ENCODE measurements at places on chromosomes 1 and 21. TPM values are rescaled to one million over a fixed set of nuclear protein-coding genes. Genes with fewer than 3 reads are reported as not detected.
A peak's percentile ranks its signal among the peaks of the same experiment; 100 is the strongest.

DNA sequence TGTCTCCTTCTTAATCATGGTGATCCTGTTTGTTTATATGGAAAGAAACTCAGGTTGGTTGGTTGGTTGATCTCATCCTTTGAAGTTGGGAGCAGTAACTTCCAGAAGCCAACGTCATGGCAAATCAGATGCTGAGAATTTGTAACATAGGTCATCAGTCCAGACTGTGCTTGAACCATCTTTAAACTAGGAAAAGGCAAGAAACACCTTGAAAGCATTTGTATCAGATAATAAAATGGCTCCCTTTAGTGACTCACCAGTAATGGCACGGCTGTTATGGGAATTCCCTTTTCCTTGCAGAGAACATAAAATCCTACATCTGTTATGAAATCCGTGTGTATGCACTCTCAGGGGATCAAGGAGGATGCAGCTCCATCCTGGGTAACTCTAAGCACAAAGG lies 58.1 kb downstream of the SERBP1 start:
- no peak for DNase-seq

- peak; percentile 79 for DNase-seq
These were observed at the start of gene SPSB1 for GRCh38 chr1:9292361-9293240. SPSB1 (plus strand) TSS chr1:9292894; CDS start chr1:9355892, 62,998 bp downstream.

GRCh38 chr1:38892976-38893375 lies 11.6 kb upstream of the GJA9 start:
- DNase-seq, result no peak

DNA sequence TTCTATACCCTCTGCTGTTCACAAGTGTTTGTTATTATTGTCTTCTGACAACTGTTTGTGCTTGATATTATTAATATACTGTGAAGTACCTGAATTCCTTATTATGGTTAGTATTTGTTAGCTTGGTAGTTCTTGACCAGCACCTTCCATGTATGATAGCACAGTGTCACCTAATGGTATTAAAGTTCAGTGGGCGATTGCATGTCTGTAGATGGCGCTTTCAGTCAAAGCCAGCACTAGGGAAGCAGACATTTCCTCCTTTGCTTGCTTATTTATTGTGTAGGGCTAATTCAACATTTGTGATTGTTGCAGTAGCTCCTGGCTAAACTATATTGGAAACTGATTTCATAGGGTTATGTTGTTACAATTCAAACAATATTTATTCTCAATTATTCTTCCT lies 218.0 kb downstream of the ZP4 start:
- no peak for DNase-seq

DNA sequence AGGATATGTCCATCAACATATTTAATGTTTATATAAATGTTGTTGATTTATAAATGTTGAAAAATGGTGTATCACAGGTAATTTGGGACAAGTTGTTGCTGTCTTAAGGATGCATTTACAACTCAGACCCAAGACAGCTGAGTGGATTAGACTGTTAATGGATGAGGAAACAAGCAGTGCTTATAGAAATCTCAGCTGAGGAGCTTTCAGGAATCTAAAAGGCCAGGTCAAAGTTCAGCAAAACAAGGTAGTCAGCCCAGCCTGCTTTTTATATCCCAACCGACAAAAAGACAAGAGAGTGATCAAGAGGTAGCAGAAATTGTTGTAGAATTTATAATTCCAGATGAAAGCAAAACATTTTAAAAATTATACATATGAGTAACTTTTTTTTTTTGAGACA lies 16.6 kb upstream of the USP1 start:
- DNase-seq, result no peak

- no peak for DNase-seq
These were observed 68.8 kb upstream of the BCL9 start for GRCh38 chr1:147472489-147472888.

DNA sequence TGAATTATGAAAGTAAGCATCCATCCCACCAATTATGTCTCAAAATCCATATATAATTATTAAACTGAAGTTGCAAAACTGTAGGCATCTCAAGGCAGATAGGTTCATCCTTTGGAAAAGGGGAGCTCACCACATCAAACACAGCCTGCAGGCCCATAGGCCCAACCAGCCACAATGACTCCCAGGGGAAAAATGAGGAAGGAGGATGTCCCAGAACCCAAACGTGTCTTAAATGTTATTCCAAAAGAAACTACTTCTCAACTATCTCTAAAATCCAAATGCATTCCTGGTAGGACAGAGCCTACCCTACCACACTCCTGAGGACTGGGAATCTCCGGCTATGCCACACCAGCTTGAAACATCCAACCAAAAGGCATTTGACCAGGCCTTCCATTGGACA lies 12.8 kb downstream of the TIAM1 start:
- DNase-seq, result no peak

DNA sequence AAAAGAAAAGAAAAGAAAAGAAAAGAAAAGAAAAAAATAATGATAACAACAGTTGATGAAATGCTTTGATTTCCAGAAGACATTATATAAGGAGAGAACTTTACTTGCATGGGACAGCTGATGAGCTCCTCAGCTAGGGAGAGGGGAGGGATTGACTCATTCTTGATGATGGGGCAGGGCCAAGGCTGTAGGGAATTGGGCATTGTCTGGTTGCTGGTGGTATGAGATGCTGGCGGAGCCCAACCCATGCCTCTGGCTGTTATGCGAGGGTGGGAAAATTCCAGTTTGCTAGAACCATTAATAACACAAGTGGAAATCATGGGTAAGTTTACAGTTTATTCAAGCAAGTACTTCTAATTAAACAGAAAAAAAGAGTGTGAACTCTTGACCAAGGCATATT lies 36.0 kb upstream of the KIF26B start:
- DNase-seq, result no peak

DNA sequence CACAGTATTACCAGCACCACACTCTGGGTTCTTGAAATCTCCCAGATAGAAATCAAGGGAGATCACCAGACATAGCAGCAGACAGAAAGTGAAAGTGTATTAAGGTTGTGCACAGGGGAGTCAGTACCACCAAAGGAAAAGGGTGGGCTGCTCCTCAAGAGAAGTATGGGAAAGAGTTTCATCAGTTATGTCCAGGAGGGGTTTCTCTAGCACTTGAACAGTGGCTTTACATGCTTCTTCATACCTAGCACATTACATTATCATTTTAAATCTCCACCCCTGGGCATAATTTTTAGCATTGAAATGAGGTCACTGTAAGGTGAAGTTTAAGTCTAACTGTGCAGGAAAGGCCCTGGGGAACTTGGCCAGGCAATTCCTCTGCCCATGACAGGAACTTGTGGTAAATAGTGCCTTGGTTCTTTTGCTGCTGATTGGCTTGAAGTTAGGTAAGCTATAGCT lies 601.0 kb downstream of the NUF2 start:
- no peak for DNase-seq

DNA sequence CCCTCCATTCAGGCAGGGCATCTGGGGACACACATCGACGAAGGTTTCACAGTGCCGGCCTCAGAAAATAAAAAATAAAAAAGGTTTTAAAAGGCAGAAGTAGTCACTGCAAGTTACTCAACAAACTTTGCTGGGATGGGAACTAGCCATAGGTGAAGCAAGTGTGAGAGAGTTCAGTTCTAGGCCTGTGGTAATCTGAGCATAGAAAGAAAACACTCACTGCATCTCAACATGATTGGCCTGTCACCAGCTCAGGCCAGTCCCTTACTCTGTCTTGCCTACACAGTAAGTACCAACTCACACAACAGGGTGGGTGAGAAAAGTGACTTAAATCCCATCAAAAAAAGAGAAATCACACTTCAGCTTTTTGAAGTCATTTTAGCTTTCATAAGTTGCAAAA lies 30.2 kb upstream of the ADAM30 start:
- DNase-seq, result no peak

- DNase-seq, result peak; percentile 81
These were observed 549 bp downstream of the THBS3 start for GRCh38 chr1:155206891-155207805.

DNA sequence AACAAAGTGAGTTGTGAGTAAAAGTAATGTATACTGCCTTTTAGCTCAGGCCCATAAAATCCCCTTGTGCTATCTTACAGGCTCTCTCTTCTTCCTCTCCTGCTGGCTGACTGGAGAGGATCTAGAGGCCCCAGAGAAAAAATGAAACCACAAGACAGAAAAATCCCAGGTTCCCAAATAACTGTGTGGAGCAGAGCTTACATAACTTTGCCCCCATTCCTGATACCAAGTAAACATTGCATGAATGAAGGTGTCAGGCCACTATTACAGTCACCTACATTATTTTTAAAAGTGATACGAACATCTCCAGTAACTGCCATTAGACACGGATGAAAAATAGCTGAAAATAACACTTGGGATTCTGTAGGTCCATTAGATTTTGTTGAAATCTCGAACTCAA lies 386.0 kb upstream of the NR5A2 start:
- DNase-seq, result no peak

DNA sequence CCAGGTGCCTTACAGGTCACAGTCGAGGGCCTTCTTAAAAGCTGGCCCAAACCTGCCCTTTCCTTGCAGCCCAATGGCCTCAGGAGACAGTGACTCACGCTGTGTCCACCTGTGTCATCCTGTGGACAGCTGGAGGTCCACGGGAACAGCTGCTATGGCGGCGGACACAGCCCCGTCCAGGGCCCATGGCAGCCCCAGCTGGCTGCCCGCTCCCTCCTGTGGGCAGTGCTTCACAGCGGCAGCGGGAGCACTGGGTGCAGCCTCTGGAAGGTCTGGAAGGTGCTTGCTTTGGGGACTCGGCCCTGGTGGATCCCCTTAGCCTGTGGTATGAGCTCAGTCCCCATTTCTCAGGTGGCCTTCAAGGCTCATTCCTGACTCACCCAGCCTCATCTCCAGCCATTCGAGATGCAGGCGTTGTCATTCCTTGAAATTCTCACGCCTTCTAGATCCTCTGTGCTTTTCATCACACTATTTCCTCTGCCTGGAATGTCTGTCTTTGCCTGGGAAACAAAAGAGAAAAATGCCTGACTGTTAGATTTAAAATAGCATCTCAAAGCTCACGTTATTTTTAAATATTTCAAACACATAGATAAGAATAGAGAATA lies 86.8 kb downstream of the KIF26B start:
- no peak for DNase-seq

CHI3L1 gene
- total RNA-seq, result not detected

LCE1C gene
- total RNA-seq, result not detected

LORICRIN gene
- not detected for total RNA-seq

USH2A gene
- total RNA-seq, result not detected

KANK4 gene
- not detected for total RNA-seq

GUCA2A gene
- not detected for total RNA-seq
